Hematopoietic multipotent progenitor cell treated with erythropoietin and hydrocortisone succinate and interleukin-3 and kit ligand, for 15 days (in vitro differentiated cells): ENCODE measurements at places on chromosomes 4 and X.
A peak's percentile ranks its signal among the peaks of the same experiment; 100 is the strongest.

- DNase-seq: no peak
Observed at GRCh38 chr4:41442810-41443209, 95.1 kb upstream of the LIMCH1 start.

DNA sequence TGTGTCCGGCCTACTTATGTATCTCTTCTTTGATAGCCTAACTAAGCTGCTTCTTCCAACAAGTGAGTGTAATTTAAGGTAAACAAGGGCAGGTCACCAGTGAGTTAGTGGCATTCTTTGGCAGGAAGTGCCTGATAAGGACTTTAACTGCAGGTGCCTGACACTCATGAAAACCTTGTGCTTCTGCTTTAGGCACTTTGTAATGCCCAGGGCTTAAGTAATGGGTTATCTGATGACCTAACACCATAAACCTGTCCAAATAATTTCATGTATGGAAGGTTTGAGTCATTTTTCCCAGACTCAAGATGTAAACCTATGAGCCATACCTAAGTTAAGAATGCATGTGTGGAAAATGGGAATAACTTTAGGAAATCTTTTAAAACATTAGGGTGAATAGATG is 43.0 kb downstream of the BCOR start:
- no peak for DNase-seq

GRCh38 chrX:24494647-24495075 is 29.6 kb downstream of the PDK3 start:
- DNase-seq: no peak

DNA sequence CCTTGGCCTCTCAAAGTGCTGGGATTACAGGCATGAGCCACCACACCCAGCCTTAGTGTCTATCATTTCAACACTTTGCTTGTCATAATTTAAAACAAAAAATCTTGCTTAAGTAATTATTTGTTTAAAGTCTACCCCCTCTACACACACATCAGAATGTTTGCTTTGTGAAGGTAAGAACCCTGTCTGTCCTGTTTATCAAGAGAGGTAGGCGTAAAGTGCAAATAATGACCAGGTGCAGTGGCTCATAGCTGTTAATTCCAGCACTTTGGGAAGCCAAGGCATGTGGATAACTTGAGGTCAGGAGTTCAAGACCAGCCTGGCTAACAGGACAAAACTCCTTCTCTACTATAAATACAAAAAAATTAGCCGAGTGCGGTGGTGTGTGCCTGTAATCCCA is 326.7 kb upstream of the CLNK start:
- DNase-seq: no peak

- DNase-seq: no peak
Observed at GRCh38 chrX:130775849-130776248, 127.2 kb downstream of the ENOX2 start.

GRCh38 chr4:112927544-112927943 is 121.9 kb upstream of the ANK2 start:
- DNase-seq: no peak

DNA sequence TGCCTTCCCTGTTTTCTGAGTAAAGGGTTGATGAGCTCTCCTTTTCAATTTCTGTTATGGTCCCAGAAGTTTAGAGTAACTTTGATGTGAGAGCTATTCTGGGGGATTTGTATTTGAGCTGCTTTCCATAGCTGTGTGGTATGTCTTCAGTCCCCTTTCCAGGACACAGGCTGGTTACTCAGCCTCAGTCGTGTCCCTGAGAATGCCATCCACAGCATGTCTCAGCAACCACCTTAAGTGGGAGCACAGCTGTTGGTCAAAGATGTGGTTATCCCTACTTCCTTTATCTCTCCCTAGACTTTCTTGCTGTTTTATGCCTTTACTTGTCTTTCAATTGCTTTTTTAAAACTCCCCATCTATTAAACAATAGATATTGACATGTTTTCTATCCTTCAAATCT is 37.8 kb downstream of the RNF175 start:
- DNase-seq: no peak

DNA sequence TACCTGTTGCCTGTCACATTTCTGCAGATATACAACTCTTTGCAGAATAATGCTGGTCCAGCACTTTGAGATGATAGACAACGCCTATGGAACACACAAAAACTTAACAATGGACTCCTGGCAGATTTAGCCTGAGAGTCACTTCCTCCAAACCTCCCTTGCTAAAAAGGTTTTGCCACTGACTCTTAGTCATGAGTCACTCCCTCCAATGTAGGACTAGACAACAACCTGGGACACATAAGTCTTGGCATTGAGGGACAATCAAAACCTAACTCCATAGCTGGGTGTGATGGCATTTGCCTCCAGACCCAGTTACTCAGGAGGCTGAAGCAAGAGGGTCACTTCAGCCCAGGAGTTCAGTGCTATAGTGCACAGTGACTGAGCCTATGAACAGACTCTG is 22.0 kb upstream of the EIF4E start:
- DNase-seq: no peak

GRCh38 chr4:108931926-108932325 is 169.1 kb upstream of the ETNPPL start:
- no peak for DNase-seq

GRCh38 chr4:56607926-56608325 is 73.2 kb downstream of the HOPX start:
- no peak for DNase-seq

GRCh38 chr4:13169731-13170525 is 314.2 kb downstream of the RAB28 start:
- DNase-seq: no peak

- no peak for DNase-seq
Observed at GRCh38 chrX:129139837-129140598, 383.3 kb downstream of the SMARCA1 start.

GRCh38 chr4:145446184-145446583 is 35.5 kb upstream of the SMAD1 start:
- DNase-seq: no peak

- DNase-seq: no peak
Observed at GRCh38 chr4:84583876-84584380, 1.0 kb downstream of the CDS1 start.

DNA sequence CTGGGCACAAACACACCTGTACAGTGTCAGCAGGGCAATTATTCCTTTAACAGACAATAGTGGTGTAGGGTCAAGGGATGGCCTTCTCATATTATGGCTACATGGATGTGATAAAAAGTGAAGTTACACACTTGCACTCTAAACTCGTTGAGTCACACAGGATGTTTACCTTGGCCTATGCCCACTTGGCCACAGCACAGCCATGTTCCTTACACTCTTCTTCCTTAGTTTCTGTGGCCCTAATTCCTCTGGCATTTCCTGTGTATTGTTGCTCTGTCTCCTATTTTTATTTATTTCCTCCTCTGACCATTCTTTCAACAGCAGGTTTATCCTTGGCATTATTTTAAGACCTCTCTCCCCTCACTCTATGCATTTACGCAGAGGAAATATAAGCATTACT is 86.8 kb upstream of the NPFFR2 start:
- DNase-seq: no peak

DNA sequence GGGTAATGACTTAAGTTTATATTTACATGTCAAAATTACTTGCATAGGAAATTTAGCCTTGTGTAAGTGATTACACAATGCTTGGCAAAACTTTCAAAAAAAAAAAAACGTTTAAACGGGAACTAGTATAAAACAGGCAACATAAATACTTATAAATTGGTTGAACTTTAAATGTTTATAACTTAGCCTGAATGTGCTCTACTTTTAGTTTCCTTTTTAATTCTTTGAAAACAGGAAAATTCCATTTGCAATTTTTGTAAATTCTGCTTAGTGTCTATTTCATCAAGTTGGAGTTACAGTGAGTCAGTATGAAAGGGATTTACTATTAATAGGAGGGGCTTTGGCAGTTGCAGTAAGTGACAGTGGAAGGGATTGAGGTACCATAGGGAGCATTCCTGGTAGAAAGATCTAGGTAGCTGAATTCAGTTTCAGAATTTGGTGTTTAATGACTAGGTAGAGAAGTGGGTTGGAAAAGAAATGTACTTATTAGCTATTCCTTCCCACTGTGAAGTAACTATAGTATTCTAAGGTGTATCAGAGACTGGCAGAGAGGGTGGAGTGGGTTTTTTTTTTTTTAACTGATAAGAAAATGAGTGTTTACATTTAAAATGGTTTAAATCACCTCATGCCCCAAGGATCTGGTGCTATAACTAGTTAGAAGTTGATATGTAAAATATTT is 2.8 kb downstream of the STAG2 start:
- DNase-seq: peak; percentile 53

- DNase-seq: no peak
Observed at GRCh38 chr4:98502031-98502430, 156.4 kb downstream of the TSPAN5 start.

DNA sequence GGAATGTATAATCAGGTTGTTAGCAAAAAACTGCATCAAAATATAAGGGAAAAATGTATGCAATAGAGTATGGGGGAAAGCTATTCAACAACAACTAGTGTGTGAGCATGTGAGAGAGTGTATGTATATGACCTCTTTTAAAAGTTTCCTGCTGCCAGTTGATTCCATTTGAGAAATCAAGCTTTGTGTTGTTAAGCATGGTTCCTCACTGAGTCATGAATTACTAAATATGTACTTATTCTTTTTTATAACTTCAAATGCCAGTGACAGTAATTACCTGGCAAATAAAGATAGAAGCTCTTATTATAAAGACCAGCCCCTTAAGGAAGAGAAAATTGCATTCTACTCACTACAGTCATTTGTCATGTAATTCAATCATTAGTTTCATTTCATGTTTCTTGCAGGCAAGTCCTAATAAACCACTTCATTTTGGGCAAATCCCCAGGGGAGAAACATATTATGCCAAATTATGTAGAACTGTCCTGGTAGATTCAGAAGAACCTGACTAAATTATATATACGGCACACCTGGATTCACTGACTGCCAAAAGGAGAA is 19.2 kb downstream of the RASGEF1B start:
- no peak for DNase-seq

DNA sequence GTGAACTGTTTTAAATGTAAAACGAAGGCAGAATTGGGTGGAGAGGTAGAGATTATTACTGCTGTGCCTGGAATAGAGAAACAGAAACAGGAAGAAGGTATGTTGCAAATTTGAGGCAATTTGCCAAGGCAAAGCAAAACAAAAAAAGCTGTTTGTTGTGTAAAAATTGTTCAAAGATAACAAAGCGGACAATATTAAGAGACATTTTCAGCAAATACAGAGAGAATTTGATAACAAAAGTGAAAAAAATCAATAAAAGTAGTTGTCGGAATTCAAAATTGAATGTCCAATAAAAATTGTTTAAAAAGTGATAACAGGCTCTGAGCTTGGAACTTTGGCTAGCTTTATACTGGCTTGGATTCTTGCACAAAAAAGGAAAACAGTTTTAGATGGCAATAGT is 14.4 kb upstream of the SMS start:
- no peak for DNase-seq

DNA sequence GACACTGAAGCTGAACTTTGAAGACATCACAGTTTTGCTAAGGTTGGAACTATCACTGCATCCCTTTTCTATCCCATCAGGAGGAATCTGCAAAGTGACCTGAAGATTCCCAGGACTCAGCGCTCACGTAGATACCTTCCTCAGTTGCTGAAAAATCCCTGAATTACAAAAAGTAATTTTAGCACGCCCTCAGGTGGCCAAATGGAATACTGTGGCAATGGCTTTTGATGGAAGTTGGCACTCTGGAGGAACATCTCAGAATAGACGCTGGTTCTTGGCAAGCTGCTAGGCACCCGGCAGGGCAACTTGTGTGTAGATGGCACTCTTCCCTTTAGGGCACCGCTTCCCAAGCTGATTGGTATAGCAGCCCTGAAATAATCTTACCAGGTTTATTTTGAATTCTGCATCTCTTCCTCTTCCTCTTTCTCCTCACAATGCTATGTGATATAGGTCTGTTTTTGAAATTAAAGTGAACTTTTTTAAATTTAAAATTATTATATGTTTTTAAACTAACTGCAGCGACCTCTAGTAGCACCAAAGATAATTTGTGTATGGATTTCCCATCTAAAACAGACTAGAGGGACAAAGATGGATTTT is 16.3 kb upstream of the ESX1 start:
- peak; percentile 11 for DNase-seq

DNA sequence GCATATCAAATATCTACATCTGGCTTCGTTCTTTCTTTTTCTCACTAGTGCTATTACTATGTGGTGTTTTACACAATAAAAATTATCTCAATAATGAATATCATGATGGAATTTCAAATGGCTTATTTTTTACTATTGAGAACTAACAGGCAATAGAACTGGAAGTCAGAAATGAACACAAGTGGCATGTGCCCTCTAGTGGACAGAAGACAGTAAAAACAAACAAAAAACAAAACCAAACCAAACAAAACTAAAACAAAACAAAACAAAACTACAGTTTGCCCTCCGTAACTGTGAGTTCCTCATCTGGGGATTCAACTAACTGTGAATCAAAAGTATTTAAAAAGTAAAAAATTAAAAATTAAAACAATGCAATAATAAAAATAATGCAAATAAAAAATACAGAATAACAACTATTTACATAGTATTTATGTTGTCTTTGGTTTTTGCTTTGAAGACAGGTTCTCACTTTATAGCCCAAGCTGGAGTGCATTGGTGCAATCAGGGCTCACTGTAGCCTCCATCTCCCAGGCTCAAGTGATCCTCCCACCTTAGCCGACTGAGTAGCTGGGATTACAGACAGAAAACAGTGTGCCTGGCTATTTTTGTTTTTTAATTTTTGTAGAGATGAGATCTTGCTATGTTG is 195.6 kb upstream of the TACR3 start:
- no peak for DNase-seq

- no peak for DNase-seq
Observed at GRCh38 chr4:75512386-75513211, 1.6 kb downstream of the RCHY1 start.

GRCh38 chr4:90458576-90458975 is 331.4 kb downstream of the CCSER1 start:
- no peak for DNase-seq

DNA sequence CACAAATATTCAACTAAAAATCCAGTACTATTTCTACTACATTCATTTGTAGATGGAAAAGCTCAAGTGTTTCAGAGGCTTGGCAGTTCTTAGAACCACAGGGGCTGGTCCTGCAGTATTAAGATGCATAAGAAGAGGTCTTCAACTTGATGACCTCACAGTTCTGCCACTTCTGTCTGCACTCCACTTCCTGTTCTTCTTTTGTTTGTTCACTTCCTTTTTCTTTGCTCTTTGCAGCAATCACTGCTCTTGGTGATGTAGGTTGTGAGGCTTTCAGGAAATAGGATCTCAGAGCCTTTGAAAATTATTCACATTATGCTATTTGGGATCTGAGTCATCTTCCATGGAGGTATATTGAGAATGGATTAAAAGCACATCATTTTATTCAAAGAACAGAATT is 602.0 kb upstream of the CPEB2 start:
- no peak for DNase-seq
